ENCODE measurements at places on chromosomes 5 and 9.

DNA sequence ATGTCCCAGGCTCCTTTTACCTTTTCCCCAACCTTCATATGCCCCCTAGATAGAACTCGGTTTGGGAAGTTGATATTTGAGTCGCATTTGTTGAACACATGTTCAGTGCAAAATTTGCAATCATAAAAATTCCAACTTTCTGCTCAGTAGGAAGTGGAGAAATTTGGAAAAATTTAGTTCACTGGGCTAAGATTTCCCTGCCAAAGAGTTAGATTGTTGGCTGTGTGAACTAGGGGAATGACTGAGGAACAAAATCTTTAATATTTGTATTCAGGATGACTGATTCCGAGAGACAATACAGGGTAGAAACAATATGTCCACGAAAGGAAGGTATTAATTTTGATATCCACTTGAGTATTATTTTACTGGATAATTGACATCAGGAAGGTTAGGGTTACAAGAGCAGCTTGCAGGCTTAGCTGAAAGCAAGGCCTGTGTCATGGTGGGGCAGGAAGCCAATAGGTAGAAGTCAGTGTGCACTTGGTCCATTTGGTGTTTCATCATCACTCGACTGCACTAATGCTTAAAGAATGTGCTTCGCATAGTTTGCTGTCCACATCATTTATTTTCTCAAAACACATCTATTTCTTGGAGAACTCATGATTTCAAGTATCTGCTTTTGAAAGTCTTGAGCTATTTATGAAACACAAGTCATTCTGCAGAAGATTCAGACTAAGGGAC is 59.4 kb upstream of the GNA14 start:
- peak; percentile 87 for DNase-seq
- H3K27ac ChIP-seq, result no peak overlapping the region
- no peaks in the 10 kb centered on the region for H3K36me3 ChIP-seq
- no peaks in the 10 kb centered on the region for H3K4me1 ChIP-seq

DNA sequence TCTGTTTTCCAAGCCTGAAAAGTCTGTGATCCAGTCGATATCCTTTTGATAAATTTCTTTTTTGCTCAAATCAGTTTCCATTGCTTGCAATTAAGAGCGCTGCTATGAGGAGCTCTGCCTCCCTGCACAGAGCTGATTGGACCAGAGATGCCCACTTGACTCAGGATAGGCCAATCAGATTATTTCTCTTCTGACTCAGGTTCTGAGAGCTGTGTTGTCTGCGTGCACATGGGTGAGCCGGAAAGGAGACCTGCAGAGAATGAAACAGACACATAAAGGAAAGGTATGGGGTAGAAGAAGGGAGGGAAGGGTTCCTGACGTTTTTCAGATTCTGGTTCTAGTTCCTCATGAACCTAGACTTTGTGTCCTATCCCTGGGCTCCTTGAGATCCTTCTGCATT is 15.8 kb upstream of the FABP6 start:
- peaks cover 3% of the 10 kb centered on the region for H3K4me1 ChIP-seq
- no peaks in the 10 kb centered on the region for H3K36me3 ChIP-seq
- DNase-seq, result no peak
- H3K27ac ChIP-seq, result no peak overlapping the region

DNA sequence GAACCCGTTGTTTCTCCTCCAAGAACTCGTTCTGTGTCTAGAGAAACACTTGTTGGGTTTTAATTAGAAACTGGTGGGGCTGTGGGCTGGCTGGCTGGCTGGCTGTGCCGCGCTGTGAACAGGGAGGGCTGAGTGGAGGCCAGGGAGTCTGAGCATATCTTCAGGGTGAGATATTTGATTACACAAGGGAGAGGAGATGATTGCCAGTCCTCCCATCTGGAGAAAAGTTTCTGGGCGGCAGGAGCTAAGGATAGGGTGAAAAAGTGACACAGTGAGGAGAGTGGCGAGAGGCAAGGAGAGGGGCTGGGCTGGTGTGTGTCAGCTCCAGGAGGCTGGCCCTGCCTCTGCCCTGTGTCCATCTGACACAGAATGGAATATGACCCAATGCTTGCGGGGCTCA is 63.0 kb downstream of the GDNF start:
- no peaks in the 10 kb centered on the region for H3K36me3 ChIP-seq
- no peak overlapping the region for H3K4me3 ChIP-seq
- H3K27ac ChIP-seq, result no peak overlapping the region
- DNase-seq, result no peak

DNA sequence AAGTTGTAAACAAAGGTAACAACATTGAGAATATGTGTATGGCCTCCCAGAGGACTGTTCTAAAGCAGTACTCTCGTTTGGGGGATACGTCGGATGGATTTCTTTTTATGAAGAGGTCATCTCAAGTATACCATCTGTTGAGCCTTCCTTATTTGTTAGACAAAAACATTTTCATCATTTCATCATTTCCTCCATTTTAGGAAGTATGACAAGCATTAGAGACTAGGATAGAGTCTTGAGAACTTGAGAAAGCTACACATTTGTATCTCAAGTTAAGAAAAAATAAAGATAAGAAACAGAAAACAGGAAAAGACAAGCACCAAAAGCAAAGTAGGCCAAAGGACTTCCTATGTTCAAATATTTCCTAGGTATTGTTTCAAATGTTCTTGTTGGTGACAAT is 307.0 kb downstream of the EFNA5 start:
- no peak overlapping the region for H3K4me3 ChIP-seq
- H3K27ac ChIP-seq, result no peak overlapping the region
- no peaks in the 10 kb centered on the region for H3K36me3 ChIP-seq
- no peak for DNase-seq
- no peaks in the 10 kb centered on the region for H3K27me3 ChIP-seq

DNA sequence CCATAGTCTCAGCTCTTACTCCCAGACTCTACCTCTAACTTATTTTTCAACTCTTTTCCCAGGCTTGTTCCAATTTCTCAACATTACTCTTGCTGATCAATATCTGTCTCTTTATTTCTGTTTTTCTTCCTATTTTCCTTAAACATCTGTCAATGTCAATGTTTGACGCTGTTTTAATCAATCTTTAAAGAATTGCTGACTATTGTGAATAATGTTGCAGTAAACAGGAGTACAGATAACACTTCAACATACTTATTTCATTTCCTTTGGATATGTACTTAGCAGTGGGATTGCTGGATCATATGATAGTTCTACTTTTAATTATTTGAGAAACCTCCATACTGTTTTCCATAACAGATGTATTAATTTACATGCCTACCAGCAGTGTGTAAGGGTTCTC is 229.0 kb downstream of the TRIM36 start:
- no peak overlapping the region for H3K27ac ChIP-seq
- H3K4me1 ChIP-seq, result no peaks in the 10 kb centered on the region
- H3K36me3 ChIP-seq, result no peaks in the 10 kb centered on the region
- no peak for DNase-seq
- no peak overlapping the region for H3K4me3 ChIP-seq

DNA sequence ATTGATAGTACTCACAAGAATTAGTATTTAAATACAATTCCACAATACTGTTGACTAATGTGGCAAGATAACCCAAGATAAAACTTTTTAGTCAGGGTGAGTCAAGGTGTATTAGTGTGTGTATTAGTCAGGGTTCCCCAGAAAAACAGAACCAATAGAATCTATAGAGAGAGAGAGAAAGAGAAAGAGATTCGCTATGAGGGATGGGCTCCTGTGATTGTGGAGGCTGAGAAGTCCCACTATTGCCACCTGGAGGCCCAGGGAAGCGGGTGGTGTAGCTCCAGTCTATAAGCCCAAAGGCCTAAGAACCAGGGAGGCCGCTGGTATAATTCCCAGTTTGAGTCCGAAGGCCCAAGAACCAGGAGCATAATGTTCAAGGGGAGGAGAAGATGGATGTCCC is 10.0 kb upstream of the SHISAL2B start:
- H3K27ac ChIP-seq, result no peak overlapping the region
- no peaks in the 10 kb centered on the region for H3K36me3 ChIP-seq
- H3K27me3 ChIP-seq, result peaks cover 3% of the 10 kb centered on the region
- no peak for DNase-seq
- H3K4me3 ChIP-seq, result no peak overlapping the region

- DNase-seq, result no peak
- H3K36me3 ChIP-seq, result peaks cover 3% of the 10 kb centered on the region
- no peaks in the 10 kb centered on the region for H3K27me3 ChIP-seq
- peaks cover 2% of the 10 kb centered on the region for H3K4me1 ChIP-seq
- H3K4me3 ChIP-seq, result no peak overlapping the region
Observed at GRCh38 chr9:129944506-129945116, 98.4 kb downstream of the FNBP1 start.

GRCh38 chr9:96108691-96109380 is 193.1 kb downstream of the HSD17B3 start:
- peaks cover 3% of the 10 kb centered on the region for H3K27me3 ChIP-seq
- no peaks in the 10 kb centered on the region for H3K36me3 ChIP-seq
- no peak for DNase-seq

DNA sequence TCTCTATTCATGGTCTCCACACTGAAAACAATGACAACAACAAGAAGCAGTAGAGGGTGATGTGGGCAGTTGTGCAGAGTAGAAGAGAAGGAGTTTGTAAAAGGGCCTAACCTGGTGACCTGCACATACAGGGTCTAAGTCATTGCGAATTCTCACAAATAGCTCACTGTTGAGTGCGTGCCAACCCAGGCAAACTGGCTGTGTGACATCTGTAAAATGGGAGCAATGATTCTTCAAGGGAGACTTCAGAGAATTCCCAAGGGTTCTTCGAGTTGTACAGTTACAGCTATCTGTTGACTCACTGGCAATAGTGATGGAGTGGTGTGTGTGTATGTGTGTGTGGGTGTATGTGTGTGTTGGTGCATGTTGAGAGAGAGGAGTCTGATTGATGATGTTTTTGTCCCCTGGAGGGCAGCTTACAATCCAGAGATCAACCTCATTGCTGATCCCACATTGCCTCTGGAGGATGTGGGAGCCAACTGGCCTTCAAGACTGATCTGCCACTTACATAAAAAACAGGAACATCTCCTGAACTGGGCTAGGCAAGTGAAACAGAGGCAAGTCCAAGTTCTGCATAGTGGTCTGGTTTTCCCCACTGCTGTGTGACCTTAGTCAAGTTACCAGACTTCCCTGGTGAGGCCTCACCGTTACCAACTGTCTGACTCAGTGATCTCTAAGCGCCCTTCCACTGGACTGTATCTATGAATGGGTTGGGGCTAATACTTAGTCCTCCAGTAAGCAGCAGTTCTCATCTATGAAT is 3.2 kb downstream of the FAT2 start:
- DNase-seq, result no peak
- H3K4me1 ChIP-seq, result peaks cover 54% of the 10 kb centered on the region
- no peaks in the 10 kb centered on the region for H3K36me3 ChIP-seq
- no peak overlapping the region for H3K4me3 ChIP-seq

DNA sequence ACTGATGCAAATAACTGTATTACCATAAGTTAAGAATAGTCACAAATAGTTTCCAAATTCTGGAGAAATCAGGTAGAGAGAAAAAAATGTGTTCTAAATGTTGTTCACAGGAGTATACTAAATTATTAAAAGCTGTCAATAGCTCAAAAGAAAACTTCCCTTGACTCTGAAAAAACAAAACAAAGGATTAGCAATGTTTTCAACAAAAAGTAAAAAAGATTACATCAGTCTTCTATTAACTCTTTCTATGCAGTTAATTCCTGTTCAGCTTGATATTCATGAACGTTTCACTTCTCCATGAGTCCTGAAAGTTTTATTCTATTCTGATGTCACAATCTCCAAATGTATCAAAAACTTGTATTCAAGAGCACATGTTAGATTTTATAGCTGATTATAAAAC is 9.5 kb upstream of the CLTB start:
- no peak overlapping the region for H3K4me3 ChIP-seq
- H3K4me1 ChIP-seq, result no peaks in the 10 kb centered on the region
- H3K36me3 ChIP-seq, result no peaks in the 10 kb centered on the region

DNA sequence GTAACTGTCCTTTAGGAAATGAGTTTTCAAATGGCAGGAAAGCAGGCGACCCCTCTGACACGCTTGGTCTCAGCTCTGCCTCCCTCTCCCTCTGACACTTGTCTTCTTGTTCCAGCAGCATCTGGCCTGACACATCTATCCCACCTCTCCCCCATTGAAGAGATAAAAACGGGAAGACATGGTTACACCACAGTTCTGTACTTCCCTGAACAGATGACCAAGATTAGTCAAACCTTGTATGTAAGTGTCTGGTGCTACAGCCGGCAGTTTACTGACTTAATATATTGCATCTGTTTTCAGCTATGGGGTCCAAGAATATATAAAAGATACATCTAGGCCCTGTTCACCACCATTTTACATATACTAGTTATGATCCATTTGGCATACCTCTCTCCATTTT is 29.6 kb upstream of the MLLT3 start:
- no peaks in the 10 kb centered on the region for H3K36me3 ChIP-seq
- H3K4me3 ChIP-seq, result no peak overlapping the region

DNA sequence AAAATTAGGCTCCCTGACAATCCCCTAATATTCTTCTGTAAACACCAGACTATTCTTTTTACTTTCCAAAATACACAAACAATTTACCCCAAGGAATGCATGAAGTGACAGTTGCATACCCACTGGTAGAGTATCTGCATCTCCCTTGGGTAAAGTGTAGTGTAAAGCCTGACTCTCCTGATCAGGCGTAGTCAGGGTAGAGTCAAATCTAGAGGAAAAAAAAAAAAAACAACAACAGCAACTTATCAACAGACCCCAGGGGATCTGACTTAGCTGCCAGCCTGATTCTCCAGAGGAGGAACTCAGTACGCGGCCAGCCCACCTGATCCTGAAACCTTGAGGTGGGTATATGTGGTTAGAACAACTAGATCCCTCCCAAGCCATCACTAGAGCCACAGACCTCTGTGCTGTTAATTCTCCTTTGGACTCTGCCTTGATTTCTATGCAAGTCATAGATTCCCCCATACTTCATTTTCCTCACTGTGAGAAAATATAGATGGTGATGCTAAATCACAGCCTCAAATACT is 61.0 kb downstream of the ZNF608 start:
- H3K4me3 ChIP-seq, result no peak overlapping the region
- DNase-seq, result no peak
- H3K4me1 ChIP-seq, result no peaks in the 10 kb centered on the region

- no peak for DNase-seq
- no peaks in the 10 kb centered on the region for H3K4me1 ChIP-seq
- H3K27me3 ChIP-seq, result peaks cover 21% of the 10 kb centered on the region
- H3K27ac ChIP-seq, result no peak overlapping the region
- H3K36me3 ChIP-seq, result no peaks in the 10 kb centered on the region
- no peak overlapping the region for H3K4me3 ChIP-seq
Observed at GRCh38 chr9:133396952-133397351, 20.8 kb downstream of the STKLD1 start.

DNA sequence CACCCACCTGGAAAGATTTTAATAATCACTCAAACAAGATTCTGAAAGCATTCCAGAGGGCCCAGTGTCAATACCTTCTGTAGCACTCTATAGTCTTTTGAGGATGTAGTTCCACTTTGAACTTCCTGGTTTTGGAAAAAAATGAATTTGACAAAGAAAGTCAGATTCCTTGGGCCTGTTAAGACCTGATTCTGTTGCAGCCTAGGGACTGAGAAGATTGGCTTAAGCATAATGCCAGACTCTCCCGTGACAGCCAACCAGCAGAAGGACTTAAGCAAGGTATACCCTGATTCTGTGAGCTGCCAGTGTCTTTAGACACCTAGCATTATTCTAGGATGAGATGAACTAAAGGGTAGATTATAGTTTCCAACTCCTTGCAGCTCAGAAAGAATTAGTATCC is 6.8 kb downstream of the SPINK5 start:
- peaks cover 6% of the 10 kb centered on the region for H3K4me1 ChIP-seq
- no peaks in the 10 kb centered on the region for H3K36me3 ChIP-seq
- no peak overlapping the region for H3K4me3 ChIP-seq

Data from suprapubic skin (tissue), 4 donors.